ENCODE measurements at places on chromosomes 13 and 19.

DNA sequence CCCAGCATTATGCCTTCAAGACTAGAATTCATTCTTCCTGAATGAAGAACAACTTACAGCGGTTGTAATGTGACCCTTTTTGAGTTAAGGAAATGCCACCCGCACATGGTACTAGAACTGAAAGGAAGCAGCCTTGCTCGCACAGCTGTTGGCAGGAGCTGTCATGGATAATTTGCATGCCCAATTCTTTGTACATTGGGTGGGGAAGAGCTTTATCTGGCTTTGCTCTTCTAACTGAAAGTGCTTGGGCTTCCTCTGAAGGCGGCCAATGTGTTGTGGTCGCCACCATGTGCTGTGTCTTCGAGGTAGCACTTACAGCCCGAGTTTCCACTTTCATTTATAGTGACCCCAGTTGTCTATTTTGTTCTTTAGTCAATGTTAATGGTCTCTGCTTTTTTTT is 3.4 kb downstream of the CCNE1 start:
- no peak for DNase-seq

- no peak for DNase-seq
Measured at GRCh38 chr13:46895381-46895780, 1.5 kb downstream of the HTR2A start.

DNA sequence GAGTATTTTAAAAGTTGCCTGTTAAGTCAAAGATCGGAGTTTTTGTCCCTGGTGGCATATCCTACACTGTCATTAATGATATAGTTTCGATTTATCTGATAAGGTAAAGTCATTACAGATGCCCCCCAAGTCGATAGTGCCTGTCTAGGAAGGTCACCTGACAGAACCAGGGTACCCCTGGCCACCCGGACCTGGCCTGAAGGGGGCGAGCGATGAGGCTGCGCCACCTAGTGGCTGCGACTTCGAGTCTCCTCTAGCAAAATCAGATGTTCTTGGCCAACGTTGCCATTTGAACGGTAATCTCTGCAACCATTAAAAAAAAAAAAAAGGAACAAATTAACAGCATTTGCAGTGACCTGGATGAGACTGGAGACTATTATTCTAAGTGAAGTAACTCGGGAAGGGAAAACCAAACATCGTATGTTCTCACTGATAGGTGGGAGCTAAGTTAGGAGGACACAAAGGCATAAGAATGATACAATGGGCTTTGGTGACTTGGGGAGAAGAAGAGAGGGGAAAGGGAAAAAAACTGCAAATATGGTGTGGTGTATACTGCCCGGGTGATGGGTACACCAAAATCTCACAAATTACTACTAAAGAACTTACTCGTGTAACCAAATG is 565.1 kb downstream of the LIG4 start:
- DNase-seq = peak; percentile 76

DNA sequence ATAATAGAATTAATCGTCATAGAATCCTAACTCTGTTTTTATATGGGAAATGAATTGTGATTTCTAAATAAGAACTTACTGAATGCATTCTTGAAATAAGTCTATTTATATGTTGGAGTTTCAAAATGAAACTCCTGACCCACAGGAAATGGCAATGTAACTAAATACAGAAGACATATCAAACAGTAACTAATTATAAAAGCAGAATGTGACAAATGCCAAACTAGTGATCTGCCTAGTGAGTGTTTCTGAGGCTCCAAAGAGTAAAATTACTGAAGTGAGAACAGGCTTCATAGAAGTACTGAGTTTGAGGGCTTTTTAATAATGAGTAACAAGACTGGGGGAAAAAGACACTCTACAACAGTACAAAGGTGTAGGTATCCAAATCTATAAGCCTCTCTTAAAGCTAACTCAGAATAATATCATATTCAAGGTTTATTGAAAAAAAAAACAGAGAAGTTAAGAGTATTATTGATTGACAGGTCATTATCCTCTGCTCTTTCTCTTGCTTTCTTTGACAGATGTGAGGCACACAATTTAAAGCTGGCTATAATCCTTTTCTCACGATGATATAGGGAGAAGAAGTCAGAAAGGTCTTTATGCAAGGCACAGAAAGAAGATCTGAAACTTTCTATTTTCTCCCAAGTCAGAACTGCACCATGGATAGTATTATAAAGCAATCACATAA is 17.4 kb upstream of the ATXN8OS start:
- no peak for DNase-seq

DNA sequence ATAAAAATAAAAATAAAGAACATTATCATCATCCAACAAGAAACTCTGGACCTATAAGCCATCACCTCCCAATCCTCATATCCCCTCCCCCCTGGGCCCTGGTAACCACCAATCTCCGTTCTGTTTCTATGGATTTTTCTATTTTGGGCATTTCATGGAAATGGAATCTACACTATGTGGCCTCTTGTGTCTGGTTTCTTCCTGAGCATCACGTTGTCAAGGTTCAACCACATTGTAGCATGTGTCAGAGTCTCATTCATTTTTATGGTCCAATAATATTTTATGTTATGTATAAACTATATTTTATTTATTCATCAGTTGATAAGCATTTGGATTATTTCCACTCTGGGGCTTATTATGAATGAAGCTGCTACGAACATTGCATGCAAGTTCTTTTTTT is 26.9 kb downstream of the SULT2B1 start:
- no peak for DNase-seq

DNA sequence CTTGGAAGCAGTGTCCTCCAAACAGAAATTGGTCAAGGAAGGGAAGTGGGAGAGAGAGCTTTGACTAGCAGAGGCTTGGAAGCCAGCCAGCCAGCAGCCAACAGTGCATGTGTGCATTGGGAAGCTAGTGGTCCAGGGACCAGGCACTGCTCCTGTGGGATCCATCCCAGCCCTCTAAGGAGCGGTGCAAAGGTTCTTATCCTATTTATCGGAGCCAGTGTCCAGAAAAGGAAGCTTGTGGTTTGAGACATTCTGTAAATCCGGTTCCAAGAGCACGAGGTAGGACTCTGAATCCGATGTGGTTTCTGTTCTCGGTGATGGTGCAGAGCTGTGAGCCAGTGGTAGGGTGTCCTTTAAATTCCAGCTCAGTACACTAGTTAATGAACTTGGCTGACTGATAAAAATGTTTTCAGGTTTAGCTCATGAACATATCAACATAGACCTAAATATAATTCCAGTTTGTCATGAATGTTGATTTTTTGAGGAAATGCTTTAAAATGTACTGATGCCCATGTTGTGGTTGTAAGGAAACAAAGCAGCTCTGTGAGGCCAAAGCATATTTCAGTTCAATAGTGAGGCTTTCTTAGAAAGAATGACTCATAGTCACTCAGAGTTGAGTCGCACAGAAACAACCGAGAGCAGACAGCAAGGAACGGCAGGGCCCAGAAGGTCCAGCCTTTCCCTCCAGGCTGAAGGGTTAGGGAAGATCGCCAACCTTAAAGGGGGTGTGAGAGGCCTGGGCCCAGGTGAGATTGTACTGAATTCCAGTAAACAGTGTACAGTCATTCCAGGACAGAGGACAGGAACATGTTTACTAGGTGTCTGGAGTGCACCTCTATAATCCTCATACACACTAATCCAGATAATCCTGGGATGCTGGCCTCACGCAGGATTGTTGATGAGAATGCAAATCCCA is 21.5 kb upstream of the GARRE1 start:
- DNase-seq = peak; percentile 73

- peak; percentile 84 for DNase-seq
Measured at GRCh38 chr19:12766051-12766521, 9.3 kb downstream of the HOOK2 start.

- no peak for DNase-seq
Measured at GRCh38 chr19:30476997-30477396, 104.8 kb downstream of the ZNF536 start.

DNA sequence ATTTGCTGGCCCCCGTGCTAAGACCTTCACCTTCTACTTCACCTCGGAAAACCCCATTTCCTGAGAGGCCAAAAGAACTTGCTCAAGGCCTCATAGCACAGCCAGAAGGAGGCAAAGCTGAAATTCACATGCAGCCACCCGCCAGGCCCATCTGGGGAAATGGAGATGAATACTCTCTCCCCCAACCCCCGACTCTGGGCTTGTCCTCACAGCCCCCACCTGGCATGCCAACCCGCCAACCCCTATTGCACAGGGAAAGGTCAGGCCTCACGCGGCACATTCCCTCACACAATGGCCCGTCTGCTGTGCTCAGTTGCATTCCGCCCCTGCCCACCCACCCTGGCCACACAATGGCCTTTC is 3.2 kb downstream of the PRX start:
- DNase-seq = no peak

- DNase-seq = peak; percentile 1
Measured at GRCh38 chr13:113656003-113656588, 1.9 kb downstream of the ATP4B start.

GRCh38 chr13:46286972-46287371 is 75.2 kb downstream of the LRRC63 start:
- DNase-seq = no peak

- no peak for DNase-seq
Measured at GRCh38 chr13:99075268-99076191, 97.7 kb upstream of the DOCK9 start.

- peak; percentile 18 for DNase-seq
Measured at GRCh38 chr13:41411522-41411921, 45.8 kb upstream of the RGCC start.

DNA sequence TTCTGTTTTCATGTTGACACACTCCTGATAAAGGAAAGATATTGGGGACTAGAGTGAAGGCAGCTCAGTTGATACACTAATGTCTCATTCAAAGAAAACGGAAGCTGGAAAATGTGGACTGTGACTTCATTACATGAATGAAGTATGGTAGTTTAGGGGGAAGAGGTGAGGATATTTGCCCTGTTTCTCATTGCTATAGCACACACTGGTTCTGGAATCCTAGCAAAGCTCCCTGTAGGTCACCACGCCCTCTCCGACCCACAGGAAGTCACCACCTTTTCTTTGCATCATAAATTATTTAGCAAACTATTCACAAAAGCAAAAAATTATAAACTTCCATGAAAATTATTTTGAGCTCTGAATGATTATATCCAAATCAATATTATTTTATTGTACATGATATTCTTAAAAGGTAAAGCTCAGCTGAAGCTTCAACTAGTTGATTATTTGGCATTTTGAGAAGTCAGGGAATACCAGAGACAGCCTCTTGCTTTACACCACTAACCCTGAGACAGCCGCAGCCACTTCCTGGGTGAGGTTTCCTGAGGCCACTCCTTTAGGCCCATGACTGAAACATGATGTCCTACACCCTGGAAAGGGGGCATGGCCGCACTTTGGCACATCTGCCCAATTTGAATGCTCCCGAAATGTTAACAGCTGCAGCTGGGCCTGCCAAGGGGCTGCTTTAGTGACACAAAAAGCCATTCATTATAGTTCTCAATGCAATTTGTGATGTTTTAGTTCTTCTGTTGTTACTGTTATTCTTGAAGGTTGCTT is 50.0 kb upstream of the WDFY2 start:
- no peak for DNase-seq

GRCh38 chr19:21482863-21483276 is 22.5 kb upstream of the ZNF429 start:
- peak; percentile 73 for DNase-seq

DNA sequence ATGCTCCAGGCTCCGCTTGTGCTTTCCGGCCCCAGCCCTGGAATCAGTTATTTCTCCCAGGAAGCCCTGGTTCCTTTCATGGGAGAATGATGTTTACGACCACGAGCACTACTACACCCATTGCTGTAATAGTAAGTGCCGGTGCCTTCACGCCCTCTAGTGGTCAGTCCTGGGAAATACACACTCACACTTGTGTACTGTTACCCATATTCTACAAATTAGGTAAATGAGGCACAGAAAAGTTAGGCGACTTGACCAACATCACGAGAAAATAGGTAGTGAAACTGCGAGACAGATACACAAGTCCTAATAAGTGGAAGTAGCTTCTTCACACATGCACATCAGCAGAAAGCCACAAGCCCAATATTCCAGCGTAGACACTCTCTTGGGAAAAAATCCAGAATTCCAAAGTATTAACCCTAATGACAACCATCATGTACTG is 21.7 kb downstream of the CEACAM21 start:
- DNase-seq = peak; percentile 88

DNA sequence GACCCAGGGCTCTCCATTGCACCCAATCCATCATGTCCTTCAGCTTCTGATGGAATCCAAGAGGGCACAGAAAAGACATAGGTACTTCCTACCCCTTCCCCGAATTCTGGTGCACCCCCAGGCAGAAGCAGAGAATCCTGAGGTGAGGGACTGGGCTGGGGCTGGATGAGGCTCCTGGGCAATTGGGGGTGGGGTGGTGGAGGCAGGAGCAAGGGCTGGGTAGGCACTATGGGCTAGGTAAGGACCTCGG is 2.7 kb upstream of the KCNC3 start:
- DNase-seq = no peak

DNA sequence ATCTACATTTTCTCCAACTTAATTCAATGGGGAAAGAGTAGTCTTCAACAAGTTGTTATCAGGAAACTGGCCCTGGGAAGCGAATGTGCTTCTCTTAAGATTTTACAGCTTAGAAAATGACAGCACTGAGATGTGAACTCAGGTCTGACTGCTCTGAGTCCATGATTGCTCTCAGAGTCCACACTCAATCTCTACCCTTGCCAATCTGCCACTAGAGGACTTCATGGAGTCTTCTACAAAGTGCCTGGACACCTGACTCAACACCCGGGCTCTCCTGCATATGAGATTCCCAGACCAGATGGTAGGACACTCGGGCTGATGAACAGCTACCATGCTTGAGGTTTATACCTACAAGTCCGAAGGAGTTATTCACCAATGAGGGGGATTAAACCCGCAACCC is 74.8 kb downstream of the ABCC4 start:
- no peak for DNase-seq

DNA sequence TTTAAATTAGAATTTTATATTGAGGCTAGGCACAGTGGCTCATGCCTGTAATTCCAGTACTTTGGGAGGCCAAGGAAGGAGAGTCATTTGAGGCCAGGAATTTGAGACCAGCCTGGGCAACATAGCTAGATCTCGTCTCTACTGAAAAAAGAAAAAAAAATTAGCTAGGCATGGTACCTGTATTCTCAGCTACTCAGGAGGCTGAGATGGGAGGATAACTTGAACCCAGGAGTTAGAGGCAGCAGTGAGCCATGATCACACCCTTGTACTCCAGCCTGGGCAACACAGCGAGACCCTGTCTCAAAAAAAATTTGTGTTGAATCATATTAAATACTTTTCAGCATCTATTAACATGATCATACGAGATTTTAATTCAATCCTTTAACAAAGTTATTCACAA is 4.9 kb downstream of the PMIS2 start:
- no peak for DNase-seq

DNA sequence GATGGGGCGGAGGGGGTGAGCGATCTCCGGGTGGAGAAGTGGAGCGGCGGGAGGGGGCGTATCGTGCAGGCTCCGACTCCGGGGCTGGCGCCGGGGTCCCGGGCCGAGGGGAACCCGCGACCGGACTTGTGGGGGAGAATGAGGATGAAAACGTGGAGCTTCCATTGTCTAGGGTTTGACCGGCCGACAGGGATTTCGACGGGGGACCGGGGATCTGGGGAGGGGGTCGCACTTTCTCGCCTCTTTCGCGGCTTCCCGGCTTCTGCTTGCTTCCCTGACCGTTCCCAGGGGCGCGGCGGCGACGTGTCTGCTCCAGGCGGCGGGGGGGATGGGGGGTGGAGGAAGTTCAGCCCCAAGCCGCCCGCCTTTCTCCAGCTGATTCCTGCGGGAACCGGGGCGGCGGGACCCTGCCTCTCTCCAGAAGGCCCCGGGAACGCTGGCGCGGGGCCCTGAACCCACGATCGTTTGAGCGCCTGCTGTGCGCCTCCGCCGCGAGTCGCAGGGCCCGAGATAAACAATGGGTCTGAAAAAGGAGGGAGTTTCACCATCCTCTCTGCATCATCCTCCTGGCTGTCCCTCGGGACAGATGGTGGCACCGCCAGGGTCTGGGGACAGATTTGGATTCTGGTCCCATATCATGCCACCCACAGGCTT is 790 bp downstream of the TPM4 start:
- DNase-seq = peak; percentile 59

All from adrenal gland (tissue), 19 donors.